ENCODE measurements at places on chromosomes 16 and 17.

- DNase-seq = no peak
These were observed 213.2 kb downstream of the CCDC182 start for GRCh38 chr17:57531648-57532504.

DNA sequence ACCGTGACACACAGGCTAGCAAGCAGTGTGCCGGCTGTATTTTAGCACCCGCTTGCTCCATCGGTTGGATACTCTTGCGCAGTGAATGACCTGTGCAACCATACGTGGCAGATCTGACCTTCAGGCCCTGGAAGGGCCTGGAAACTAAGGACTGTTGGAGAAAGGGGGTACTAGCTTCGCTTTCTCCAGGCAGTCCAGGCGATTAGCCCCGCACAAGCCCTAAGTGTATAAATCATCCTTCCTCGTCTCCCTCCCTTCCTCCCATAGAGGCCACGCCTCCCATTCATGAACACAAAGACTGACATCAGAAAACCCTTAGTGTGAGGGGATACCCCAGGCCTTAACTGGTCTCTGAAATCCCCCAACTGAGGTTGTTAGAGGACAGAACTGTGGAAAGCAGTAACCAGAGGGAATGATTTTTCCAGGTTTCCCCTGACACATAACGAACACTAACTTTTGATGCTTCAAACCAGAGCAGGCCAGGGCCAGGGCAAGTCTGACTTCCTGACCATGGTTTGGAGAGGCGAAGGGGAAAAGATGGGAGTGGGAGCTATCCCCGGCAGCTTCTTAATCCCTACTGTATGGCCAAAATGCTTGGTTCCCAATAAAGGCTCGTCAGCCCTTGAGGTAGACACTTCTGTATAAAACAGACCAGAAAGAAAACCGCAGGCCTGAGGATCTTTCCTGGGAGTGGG lies 1.4 kb upstream of the DYNLL2 start:
- no peak for DNase-seq

DNA sequence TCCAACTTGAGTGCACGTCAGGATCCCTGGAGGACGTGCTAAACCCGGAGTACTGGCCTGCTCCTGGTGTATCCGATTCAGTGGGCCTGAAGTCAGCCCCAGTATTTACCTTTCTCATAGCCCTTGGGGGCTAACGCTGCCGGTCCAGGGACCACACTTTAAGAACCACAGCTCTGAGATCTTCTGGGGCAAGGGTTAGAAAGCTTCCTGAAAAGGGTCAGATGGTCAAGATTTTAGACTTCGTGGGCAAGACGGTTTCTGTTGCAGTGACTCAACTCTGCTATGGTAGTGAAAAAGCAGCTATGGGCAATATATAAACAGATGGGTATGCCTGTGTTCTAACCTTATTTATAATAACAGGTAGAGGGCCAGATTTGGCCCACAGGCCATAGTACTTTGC lies 14.6 kb upstream of the USP10 start:
- no peak for DNase-seq

- DNase-seq = no peak
These were observed 3.3 kb downstream of the TLCD3B start for GRCh38 chr16:30027588-30028437.

- DNase-seq = peak; percentile 88
These were observed 14.5 kb upstream of the TMC7 start for GRCh38 chr16:18969050-18969854.

- no peak for DNase-seq
These were observed 29.9 kb upstream of the PAFAH1B1 start for GRCh38 chr17:2563543-2563942.

DNA sequence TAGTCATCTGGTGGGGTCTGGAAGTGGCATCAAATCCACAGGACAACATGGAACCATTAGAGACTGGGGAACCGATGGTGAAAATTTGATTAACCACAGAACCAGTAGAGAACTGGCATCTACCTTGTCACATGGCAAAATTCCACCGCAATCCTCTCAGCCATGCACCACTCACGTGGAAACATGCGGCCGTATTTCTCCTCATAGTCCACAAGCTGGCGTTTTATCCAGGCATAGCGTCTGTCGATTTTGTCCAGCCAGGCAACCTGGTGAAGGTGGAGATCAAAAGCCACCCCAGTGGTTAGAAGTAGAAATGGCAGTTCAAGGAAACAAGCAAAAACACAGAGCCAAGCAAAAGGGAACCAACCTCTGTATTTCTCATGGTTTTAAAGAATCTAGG lies 87.6 kb downstream of the VPS53 start:
- DNase-seq = no peak

DNA sequence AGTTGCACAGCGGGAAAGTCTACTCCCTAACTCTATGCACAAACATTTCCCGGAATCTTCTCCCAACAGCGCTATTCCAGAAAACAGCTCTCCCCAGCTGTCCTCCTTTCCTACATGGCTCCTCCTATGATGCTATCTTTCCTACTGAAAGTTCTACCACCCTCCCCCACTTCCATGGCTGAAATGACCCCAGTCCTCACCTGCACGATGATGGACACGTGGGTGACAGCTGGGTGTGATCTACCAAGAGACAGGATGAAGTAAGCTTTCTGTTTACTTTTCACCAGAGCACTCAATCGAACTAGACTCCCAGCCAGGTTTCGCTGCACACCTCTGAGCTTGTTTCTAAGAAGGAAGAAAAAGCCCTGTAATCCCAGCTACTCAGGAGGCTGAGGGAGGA lies 10.7 kb downstream of the CTC1 start:
- no peak for DNase-seq

GRCh38 chr16:57898961-57899360 lies 72.0 kb downstream of the CNGB1 start:
- DNase-seq = no peak

- no peak for DNase-seq
These were observed 21.3 kb upstream of the HOXB13 start for GRCh38 chr17:48749621-48750553.

DNA sequence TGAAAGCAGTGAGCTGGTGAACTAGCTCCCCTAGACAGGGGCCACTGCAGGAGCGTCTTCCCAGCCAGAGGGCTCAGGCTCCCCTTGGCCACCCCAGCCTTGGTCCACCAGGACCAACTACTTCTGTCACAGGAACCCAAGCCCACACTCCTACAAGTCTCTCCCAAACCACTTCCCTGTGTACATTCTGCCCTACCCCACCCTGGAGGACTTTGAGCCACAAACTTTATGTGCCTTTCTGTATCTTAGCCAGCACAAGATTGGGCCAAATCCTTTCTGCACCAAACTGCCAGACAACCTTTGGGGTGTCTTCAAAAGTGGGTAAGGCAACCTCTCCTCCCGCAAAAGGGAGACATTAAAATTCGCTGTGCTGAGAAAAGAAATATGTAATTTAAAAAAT lies 31.6 kb downstream of the EFCAB5 start:
- DNase-seq = no peak

DNA sequence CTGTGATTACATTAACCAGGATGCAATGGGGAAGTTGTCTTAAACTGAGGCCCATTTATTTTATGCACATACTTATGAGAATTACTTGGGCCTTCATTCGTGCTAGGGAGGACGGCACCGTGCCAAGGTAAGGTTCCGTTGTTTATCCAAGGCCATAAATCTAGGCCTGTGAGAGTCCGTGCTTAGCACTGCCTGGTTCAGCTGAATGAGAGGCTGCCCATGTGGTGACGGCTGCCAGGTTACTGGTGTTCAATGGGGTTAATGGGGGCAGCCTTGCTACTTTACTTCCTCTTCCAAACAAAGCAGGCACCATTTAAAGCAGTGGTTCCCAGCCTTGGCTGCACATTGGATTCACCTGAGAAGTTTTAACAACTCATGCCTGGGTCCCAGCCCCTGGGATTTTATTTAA lies 135.1 kb upstream of the NOL11 start:
- no peak for DNase-seq

DNA sequence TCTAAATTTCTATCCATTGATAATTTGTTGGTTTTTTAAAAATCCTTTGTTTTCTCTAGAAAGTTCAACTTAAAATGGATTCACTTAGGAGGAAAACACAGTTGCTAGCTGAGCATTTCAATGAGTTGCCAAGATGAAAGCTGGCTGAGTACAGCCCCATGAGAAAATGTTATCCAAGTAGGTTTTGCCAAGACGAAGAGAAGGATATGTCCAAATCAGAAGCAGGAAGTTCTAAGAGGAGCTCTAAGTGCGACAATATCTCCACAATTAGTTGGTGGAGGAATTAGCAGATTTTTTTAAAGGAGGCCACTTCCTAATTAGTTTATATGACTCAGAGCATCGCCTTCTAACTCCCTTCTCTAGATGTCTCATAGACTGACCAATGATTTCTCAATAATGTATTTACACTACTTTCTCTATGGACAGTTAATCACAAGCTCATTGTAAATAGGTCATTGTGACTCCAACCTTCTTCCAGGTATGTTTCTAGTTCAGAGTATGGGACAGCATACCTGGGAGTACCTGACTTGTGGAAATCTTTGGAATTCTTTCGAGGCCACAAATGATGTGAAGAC lies 873.3 kb upstream of the SOX9 start:
- no peak for DNase-seq

GRCh38 chr17:19650826-19651225 lies 2.3 kb downstream of the ALDH3A2 start:
- no peak for DNase-seq

Measured in HEK293T (cell line).